ENCODE measurements at places on chromosomes 1 and 21.

DNA sequence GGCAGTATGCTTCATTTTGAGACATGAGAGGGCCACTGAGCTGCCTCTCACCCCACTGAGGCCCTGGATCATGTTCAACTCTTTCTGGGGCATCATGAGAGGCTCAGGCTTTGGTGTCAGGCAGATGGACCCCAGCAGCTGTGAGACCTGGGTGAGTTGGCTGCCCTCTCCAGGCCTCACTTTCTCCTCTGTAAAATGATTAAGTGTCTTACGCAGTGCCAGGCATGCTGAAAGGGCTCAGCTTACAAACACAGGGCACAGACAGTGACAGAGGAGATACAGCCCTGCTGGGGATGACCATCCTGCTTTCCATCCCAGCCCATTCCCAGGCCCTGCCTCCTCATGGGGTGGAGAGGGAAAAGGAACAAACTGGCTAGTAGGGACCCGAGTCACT is 387.4 kb downstream of the MATN1 start:
- no peak for DNase-seq

- DNase-seq = no peak
Observed at GRCh38 chr1:100721526-100722207, 2.1 kb downstream of the VCAM1 start.

DNA sequence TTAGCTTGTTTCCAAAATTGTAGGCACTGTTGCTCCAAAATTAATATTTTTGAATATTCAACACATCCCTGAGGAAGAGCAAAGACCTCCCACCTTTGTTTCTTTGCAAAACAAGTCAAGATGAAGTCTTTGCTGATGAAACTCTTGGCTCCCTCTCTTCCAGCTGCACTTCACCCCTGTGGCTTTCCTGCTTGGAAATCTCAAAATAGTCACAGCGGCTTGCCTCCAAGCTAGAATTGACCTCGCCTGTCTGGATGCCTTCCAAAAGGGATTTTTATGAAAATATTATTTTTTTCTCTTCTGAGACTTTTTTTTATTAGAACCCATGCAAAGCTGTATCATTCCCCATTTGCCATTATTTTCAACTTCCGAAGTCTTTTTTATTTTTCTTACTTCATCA is 71.1 kb upstream of the MROH9 start:
- no peak for DNase-seq

DNA sequence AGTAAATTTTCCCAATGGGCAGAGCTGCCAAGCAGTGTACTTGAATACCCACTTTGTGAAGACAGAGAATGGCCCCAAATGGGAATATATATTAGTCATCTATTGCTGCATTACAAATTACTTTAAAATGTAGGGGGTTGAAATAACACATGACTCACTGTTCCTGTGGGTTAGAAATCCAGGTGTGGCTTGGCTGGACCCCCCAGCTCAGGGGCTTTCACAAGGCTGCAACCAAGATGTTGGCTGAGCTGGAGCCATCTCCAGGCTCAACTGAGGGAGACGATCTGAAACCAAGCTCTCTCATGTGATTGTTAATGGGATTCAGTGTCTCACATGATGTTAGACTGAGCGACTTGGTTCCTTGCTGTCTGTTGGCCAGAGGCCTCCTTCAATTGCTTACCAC is 33.4 kb upstream of the ARHGAP29 start:
- no peak for DNase-seq

GRCh38 chr1:29467989-29468900 is 231.9 kb downstream of the PTPRU start:
- no peak for DNase-seq

GRCh38 chr1:203126866-203127665 is 460 bp upstream of the ADORA1 start:
- DNase-seq = no peak

DNA sequence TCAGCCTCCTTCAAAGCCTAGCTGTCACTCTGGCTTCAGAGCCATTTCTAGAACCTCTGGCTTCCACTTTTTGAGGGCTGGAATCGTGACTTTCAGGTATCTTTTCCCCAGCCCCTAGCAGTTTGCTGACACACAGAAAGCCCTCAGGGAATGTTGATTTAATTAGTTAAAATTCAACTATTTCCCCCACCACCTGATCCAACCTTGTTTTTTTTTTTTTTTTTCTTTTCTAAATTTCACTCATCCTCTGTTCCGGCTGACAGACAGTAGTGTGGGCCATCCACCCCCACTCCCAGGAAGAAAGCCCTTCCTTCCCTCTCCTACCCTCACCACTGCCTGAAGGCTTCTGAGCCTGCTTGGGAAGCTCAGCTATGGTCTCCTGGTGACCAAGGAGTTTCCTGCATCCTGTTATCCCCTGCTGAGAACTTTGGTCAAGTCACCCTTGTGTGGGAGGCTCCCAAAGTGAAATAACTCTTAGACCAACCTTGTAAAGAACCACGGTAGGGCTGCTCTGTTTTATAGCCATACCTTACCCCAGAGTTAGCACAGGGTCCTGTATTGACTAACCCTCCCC is 29.4 kb downstream of the KCNJ6 start:
- DNase-seq = no peak

DNA sequence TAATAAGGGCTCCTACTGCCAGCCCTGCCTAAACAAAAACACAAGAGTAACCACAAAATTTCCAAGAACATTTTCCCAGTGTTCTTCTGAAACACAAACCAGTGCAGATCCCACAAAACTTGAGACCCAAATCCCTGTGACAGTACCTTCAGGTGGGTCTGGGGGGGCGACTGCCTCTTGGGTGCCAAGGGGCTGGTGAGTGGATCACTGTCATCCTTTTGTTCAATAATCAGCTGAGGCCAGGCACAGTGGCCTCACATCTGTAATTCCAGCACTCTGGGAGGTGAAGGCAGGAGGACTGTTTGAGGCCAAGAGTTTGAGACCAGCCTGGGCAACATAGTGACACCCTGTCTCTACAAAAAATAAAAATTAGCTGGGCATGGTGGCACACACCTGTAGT is 87.6 kb downstream of the GLIS1 start:
- DNase-seq = no peak

GRCh38 chr1:78762113-78762512 is 112.5 kb downstream of the IFI44 start:
- no peak for DNase-seq

- no peak for DNase-seq
Observed at GRCh38 chr1:55650444-55650843, 435.3 kb upstream of the USP24 start.

GRCh38 chr1:43419627-43420425 is 30.1 kb downstream of the SZT2 start:
- no peak for DNase-seq

- no peak for DNase-seq
Observed at GRCh38 chr1:219215477-219215876, 41.8 kb downstream of the LYPLAL1 start.

GRCh38 chr1:75514270-75514669 is 96.6 kb downstream of the SLC44A5 start:
- no peak for DNase-seq

DNA sequence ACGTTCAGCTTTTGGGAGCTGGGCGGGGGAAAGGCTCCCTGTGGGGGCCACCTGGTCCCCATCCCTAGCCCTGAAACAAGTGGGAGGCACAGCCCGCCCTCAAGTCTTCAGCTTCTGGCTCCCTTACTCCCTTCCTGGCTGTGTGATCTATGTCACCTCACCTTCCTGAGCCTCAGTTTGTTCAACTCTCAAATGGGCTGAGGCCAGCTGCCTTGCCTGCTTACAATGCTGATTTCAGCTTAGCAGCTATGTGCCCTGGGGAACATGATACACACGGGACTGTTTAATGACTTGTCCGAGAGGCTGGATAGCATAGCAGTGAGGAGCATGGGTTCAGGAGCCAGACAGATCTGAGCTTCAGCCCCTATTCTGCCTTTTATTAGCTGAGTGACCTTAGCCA is 19.3 kb downstream of the GRHL3 start:
- DNase-seq = no peak

DNA sequence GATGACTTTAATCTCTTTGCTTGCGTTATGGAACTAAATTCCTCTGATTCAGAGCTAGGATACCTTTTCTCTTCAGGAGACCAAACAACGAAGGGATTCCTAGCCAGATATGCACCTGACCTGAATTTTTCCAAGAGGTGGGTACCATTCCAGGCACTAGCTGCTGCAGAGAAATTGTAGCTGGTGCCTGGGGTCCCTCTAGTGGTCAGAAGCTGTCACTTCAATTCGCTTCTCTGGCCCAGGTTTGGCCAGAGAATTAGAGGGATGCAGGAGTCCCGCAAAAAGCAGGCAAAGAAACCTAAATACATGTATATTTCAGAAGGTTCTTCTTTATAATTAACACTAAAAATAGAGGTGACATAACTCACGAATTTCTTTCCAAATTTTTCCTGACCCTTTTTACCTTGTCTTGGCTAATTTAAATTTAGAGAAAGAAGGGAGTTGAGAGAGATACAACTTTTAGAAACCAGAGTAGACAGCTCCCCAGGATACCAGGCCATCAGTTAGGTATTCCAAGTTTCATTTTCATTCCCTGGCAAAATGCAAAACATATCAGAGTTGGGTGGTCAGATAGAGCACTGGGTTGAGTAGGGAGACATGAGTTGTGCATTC is 9.6 kb downstream of the ACKR1 start:
- no peak for DNase-seq

GRCh38 chr1:44485229-44485933 is 80.3 kb downstream of the RNF220 start:
- no peak for DNase-seq

DNA sequence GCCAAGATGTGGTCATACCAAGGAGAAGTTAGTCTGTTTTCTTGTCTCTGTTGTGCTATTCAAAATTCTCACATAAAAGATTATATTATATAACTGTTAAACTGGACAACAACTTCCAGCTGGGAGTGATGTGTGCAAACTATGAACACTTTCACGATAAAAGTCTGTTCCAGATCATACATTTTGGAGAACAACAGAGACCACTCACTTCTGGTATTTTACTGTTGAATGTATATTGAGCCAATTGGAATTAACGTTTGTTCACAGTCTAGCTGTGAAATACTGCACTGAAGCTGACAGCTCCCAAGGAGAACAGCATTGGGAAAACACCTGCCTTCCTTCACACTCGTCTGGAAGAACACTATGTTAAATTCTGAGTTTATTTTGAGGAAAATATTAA is 860 bp upstream of the SHCBP1L start:
- DNase-seq = no peak

Data from activated CD8-positive, alpha-beta memory T cell treated with anti-CD3 and anti-CD28 coated beads for 48 hours (primary cell).